NCI-H510A treated with DMSO at 0.1 percent for 48 hours (cell line): ENCODE measurements at places on chromosomes 12 and 14.

DNA sequence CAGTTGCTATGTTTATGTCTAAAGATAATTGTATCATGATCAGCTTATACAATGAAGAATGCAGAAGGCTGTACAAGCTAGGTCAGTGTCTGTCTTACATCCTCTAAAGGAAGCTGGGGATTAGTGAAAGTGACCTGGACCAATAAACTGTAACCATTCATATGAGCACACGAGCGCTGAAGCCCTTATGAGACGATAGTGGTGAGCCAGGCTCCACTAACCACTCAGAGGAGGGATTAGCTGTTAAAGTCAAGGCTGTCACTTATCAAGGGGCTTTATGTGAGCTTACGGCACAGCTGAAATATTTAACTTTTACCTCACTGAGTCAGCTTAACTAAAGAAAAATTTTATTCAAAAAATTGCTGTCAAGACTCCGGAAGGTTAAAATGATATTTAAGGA lies 30.3 kb downstream of the NDUFA12 start:
- no peak for DNase-seq

DNA sequence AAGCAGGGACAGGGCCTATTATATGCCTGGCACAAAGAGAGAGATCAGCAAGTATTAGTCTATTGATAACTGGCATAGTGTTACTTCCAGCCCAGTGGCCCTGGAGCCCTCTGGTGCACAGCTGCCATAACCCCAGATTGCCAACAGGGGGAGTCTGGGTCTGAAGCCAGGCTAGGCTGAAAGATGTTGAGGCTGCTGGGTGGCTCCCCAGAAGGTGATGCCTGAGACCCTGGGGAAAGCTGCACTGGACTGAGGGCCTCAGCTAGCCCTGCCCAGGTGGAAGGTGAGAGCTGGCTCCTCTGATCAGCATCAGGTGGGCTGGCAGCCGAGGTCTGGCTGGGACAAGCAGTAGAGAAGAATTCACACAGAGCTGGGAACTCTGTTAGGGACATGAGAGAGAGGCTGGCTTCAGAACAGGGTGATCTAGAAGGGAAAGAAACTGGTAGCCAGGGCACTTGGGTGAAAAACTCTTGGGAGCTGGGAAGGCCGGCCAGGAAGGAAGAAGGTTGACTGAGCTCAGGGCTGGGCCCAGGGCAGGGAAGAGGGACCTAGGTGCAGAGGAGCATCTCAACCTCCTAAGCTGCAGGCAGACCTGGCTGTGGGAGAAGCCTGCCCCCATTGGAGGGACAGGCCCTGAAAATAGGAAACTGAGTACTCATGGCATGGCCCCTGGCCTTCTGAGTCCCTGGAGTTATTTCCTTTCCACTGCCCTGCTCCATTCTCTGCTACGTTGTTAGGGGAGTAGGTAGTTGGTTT lies 3.9 kb downstream of the GZMH start:
- DNase-seq = peak; percentile 1

DNA sequence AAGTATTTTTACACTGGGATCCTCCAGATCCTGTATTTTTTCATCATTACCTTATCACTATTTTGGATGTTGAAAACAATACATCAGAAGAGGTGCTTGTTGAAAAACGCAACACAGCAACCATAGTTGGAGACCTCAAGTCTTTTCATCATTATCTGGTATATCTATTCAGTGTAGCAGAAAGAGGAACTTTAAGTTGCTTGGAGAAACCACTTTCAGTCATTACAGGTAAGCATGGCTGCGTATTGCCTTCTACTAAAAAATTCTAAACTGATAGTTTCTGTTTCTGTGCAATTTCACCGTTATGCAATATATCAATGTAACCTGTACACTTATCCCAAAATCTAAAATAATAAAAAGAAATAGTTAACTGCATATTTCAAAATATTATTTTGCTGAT lies 32.2 kb upstream of the PTPRQ start:
- DNase-seq = no peak

- DNase-seq = no peak
Observed at GRCh38 chr12:64009321-64010068, 165.0 kb downstream of the SRGAP1 start.

DNA sequence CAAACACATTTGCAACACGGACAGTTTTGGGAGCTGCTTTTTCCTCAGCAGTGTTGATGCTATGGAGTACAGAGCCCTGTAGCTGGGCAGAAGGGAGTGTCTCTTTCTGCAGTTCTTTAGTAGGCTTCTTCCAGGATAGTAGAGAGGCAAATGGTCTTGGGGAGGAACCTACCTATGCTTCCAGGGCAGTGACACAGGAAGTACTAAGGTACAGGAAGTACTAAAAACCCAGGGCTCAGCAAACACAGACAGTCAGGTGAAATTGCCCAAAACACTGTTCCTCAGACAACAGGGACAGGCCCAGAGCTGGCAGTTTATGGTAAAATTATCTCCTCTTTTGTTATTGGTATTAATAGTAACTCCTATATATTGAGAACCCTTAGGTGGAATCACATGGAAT lies 217.6 kb downstream of the TTC8 start:
- DNase-seq = no peak

DNA sequence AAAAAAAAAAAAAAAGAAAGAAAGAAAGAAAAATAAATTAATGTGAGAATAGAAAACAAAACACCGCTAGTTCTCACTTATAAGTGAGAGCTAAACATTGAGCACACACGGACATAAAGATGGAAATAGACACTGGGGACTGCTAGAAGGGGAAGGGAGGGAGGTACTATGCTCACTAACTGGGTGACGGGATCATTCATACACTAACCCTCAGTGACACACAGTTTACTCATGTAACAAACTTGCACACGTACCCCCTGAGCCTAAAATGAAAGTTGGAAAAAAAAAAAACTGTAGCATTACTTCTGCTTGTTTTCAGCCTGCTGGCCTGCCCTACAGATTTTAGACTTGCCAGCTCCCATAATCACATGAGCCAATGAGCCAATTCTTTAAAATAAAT lies 10.5 kb upstream of the PRMT5 start:
- no peak for DNase-seq

GRCh38 chr12:47321436-47321835 lies 241.7 kb upstream of the AMIGO2 start:
- DNase-seq = no peak

DNA sequence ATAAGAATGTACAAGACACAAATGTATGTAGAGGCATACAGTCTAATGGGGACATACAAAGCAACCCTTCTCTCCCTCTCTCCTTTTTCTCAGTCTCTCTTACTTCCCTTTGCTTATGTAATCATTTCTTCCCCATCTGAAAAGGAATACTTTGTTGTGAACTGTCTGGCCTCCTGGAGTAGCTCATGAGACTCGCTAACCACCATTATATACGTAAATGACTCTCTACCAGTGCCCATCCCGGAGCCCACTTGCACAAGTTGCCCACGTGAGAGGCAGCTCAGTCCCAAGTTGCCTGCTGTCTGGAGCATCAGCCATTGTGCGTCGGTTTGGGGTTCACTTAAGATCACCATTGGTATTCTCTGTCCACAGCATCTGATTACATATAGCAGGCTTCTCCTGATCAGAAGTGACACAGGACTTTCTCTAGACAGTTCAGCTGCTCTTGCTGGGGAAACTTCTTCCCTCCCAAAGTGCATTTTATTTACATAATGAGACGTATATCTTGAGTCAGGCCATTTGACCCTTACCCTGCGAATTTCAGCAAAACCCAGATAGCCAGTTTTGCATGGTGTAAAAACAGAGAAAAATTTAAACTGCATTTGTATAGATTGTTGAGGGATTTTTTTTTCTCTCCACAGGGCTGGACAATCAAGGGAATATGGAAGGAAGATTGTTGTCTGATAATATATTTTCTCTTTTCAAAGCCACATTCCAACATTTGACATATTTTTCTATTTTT lies 220.7 kb upstream of the EGLN3 start:
- DNase-seq = no peak

DNA sequence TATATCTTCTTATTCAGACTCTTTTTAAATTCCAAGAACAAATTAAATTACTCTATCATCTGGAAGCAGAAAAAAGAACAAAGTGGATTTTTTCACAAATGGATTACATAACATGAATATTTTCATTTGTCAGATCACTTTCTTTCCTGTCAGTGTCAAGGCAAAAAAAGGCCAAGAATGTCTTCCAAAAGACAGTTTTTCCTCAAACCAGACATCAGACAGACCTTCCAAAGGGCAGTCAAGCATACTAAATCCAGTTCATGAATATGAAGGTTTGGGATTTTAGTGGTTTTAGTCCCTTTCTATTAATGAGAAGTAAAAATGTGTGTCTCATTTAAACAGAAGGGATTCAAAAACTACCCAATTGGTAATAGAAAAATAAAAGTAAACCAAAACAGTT lies 336.0 kb downstream of the CEP128 start:
- DNase-seq = no peak

GRCh38 chr12:68451261-68452077 lies 119.3 kb upstream of the MDM1 start:
- peak; percentile 24 for DNase-seq

DNA sequence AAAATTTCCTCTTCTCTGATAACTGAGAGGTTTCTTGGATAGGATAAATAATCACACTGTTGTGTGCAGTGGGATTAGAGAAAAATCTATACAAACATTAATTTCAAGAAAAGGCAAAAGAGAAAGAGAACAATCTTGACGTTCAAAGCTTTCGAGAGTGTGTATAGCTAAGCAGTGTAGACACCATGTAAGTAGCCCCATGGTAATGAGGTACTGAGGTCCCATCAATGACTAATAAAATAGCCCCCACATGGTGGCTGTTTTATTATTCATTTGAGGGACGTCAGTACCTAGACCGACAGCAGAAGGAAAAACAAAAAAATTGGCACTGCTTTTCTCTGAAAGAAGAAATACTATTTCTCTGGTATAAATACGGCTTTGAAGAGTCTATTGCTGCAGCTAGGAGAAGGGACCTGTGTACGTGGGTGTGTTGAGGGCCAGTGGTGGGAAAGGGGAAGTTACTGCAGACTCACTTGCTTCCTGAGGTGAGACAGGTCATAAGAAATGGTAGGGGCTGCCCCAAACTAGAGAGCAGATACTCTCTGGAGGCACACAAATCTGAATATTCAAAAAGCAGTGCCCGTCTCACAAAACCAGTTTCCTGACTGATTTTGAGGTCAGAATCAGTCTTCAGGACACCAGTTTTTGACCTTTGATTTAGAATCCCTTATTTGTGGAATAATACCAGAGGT lies 339.8 kb downstream of the EMP1 start:
- DNase-seq = no peak

DNA sequence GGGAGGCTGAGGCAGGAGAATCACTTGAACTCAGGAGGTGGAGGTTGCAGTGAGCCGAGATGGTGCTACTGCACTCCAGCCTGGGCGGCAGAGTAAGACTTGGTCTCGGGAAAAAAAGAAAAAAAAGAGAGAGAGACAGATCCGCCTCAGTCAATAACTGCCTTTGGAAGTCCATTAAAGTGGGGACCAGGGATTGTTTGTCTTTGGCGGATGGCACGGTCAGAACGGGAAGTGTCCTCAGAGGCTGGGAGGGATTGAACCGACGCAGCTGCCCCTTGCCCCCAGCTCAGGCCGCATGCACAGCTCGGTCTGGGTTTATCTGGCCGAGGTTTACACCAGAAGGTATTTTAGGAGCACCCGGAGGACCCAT lies 54.4 kb downstream of the TESC start:
- no peak for DNase-seq

GRCh38 chr14:95516554-95517181 lies at the start of gene SYNE3:
SYNE3 (minus strand) TSS chr14:95516650; CDS start chr14:95475821, 40,829 bp downstream.
- DNase-seq = no peak

GRCh38 chr12:49632986-49633702 lies 9.8 kb downstream of the PRPF40B start:
- DNase-seq = no peak

GRCh38 chr14:99725774-99726537 lies 41.9 kb downstream of the CYP46A1 start:
- no peak for DNase-seq

- DNase-seq = no peak
Observed at GRCh38 chr14:96803958-96804357, 6.8 kb downstream of the VRK1 start.

DNA sequence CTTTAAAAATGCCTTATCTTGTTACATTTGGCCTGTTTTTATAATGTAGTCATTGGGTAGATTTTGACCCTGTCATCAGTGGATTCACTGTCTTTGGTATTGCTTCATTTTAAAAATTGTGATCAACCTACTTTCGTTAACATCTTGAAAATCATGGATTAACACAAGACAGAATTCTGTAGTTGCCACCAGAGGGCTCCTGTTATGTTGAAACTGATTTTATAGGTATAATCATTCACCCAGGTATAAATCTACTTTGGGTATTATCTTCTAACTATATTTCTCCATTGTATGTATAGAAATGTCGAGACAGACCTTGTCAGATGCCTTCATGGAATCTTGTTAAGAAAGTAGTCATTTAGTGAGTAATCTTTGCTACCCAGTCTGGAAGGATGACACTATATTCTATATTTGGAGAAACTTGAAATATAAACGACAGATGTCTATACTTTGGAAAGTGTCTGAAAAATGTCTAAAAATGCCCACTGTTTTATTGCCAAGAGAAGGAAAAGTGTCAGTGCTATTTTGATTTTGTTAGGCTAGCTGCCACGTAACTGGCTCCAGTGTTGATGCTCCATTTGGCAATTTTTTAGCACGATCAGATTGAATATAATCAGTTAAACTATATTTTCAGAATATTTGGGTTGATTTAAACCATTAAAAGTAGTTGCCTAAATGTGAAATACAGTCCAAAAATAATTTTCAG lies 129.4 kb downstream of the PELI2 start:
- DNase-seq = peak; percentile 16
